Stimulated activated CD8-positive, alpha-beta memory T cell treated with anti-CD3 and anti-CD28 coated beads, Interleukin-15, amount 100 ng/mL, for 4 hours (primary cell): ENCODE measurements at places on chromosomes 6 and 20.
A peak's percentile ranks its signal among the peaks of the same experiment; 100 is the strongest.

- DNase-seq, result no peak
These were observed 35.3 kb downstream of the DLGAP4 start for GRCh38 chr20:36341331-36342020.

- no peak for DNase-seq
These were observed 209.3 kb upstream of the SOX4 start for GRCh38 chr6:21384216-21384615.

- DNase-seq, result no peak
These were observed 36.8 kb downstream of the STK35 start for GRCh38 chr20:2138396-2138795.

GRCh38 chr6:142810952-142811514 lies 133.9 kb downstream of the HIVEP2 start:
- DNase-seq, result no peak

- DNase-seq, result no peak
These were observed 81.1 kb downstream of the PRSS35 start for GRCh38 chr6:83593395-83593785.

DNA sequence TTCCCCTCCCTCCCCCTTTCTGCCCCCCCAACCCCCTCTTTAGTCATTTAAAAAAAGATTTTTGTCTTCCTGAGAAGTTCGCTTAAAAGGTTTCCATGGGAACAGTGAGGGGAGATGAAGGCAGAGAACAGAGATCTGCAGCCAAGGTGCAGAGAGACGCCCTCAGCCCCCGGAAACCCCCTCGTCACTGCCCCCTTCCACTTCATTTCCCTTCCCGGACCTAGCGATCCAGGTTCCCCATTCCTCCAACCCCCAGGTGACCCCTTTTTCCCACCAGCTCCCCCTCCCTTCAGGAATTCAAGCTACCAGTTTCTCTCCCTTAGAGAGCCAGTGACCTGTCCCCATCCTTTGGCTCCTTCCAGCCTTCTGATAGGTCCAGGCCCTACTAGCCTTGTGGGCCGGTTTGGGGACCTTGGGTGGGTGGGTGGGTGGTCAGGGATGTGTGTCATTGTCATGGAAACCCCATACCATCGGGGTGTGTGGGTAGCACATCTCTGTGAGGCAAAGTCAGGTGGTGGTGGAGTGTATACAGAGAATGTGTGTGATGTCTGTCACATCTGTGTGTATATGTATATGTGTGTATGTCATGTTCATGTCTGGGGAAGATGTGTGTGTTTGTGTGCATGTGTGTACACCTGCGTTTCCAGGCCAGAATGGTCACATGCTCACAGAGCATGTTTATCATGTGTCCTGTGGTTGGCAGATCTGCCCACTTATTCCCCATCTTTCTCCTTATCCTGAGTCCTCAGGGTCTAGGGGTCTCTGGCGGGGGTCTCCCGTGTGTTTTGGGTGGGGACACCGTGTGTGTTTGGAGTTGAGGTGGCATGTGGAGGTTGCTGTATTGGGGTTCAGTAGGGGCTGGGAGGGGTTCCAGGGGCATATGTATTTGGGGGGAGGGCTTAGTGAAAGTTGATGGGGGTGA lies 7.0 kb downstream of the SYNGAP1 start:
- no peak for DNase-seq

DNA sequence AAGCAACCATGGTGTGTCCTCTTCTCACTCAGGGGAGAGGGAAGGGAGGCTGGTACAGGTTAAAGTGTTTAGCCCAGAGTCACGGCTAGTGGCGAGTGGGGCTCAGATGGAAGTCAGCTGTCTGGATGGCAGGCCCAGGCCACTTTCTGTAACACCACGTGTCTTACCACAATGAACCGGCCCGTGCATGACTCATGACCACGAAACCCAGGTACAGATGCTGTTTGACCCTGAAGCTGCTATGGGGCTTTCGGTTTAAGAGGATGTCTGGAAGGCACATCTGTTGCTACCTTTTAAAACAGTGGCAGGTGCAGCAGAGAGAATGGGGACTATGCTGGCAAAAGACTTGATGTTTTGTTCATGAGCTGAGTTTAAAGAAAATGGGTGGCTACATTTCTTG lies 36.5 kb upstream of the MPC1 start:
- peak; percentile 51 for DNase-seq

- DNase-seq, result no peak
These were observed 92.2 kb downstream of the CDH22 start for GRCh38 chr20:46215913-46216707.

DNA sequence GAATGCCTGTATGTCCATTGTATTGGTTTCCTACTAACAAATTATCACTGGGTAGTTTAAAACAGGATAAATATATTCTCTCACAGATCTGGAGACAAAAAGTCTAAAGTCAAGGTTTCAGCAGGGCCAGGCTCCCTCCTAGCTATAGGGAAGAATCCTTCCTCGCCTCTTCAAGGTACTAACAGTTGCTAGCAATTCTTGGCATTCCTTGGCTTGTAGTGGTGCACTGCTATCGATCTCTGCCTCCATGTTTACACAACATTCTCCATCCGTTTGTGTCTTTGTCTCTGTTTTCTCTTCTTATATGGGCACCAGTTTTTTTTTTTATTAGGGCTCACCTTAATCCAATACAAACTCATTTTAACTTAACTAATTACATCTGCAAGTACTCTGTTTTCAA lies 48.9 kb downstream of the OR2B6 start:
- DNase-seq, result no peak

DNA sequence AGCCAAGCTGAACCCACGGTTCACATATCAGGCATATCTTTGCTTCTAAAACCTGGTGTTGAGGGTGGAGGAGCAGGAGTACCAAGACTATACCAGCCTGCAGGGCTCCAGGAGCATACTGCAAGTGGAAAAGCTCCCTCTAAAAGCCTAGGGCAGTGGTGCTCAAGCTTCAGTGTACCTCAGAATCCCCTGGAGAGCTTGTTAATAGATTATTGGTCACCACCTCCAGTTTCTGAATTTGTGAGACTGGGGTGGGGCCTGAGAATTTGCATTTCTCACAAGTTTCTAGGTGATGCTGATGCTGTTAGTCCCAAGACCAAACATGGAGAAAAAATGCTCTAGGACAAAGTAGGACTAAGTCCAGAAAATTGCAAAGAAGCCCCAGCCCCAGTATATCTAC lies 65.4 kb downstream of the FILIP1 start:
- DNase-seq, result no peak

DNA sequence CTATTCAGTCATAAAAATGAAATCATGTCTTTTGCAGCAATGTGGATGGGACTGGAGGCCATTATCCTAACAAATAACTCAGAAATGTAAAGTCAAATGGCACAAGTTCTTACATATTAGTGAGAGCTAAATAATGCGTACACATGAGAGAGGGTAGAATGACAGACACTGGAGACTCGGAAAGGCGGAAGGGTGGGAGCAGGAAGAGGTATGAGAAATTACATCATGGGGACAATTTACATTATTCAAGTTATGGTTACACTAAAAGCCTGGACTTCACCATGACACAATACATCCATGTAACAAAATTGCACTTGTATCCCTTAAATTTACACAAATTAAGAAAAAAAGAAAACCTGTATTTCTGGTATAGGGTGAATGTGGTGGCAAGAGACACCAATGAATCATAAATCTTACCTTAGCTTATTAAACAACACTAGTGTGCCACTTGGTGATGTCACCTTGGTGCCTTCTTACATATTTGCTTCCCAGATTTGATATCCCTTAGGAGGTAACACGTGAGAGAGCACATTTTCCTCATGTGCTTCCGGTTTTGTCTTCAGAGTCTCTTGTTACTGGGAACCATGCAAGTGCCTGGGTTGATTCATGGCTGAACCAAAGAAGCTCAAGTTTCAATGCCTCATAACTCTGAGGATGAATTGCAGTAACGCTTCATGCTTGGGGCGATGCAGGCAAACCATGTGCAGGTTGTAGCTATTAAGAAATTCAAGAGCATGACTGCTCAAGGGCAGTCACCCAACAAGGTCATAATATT lies 84.6 kb downstream of the DCDC2 start:
- DNase-seq, result no peak

- DNase-seq, result no peak
These were observed 594 bp downstream of the ARFGEF3 start for GRCh38 chr6:138162111-138162954.

GRCh38 chr6:44072959-44073611 lies 54.2 kb downstream of the MRPL14 start:
- DNase-seq, result peak; percentile 37

DNA sequence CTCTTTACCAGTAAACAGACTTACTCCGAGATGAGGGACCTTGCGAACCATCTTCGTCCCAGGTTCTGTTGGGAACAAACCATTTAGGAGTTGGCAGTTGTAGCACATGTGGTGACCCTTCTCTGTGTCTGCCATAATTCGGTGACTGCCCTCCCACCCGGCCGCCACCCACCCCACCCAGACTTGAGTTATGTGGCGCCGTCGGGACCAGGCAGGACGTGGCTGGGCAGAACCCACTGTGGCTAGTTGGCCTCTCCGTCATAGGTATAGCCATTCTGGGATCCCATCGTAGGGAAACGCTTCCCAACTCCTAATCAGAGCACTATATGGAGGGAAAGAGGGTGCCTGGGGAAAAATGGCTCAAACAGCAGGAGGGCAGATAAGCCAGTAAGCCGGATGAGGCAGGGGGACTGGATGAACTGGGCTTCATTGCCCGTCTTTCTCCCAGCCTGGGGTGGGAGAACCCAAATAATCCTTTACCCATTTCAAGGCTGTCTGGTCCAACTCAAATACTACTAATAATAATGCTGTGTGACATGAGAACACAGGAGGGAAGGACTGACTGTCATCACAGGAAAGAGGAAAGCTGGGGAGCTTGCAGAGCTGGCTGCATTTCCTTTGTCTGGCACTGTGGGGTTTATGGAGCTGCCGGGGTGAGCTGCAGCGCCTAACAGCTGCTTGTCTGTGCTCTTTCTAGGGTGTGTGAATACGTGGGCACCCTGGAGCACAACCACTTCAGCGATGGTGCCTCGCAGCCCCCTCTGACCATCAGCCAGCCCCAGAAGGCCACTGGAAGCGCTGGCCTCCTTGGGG lies 73.0 kb upstream of the PBOV1 start:
- no peak for DNase-seq

DNA sequence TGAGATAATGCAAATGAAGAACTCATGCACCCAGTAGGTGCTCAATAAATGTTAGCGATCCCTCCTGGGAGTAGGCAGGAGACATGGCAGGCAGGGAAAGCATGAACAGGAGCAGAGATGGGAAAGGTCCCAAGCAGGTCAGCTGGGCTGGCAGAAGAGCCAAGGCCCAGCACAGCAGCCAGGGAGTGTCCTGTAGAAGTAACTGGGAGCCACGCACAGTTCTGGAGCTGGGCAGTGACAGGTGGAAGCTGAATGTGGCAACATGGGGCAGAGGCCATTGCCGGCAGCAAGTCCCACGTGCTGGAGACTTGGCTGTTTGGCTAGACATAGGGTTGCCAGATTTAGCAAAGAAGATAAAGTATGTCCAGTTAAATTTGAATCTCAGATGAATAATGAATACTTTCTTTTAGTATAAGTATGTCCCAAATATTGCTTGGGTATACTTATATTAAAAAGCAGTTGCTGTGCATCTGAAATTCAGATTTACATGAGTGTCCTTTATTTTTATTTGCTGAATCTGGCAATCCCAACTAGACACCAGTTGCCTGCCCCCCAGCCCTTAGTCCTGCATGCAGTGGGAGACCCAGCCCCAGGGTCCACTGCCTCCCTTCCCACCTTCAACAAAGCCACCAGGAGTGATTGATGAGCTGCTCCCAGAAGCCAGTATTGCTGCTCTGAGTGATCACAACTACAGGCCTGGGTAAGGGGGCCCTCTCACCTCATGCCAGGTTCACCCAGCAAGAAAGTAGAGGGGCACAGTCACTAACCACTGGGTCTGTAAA lies 3.7 kb upstream of the LPIN3 start:
- no peak for DNase-seq

DNA sequence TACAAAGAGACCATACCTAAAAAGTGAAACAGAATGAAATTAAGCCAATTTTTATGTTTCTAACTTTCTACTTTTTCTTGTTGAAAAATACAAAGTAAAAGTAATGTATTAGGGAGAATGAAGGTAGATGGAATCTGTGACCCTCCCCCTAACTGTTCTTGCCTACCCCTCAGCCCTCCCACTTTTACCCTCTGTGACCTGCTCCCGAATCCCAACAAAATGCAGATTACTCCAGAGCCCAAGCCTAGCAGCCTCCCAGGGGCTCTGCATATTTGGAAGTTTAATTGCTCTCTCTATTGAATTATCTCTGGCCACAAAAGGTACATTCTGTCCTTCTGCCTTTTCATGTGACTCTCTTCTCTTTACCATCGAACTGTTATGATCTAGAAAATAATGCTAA lies 201.5 kb downstream of the PKHD1 start:
- DNase-seq, result no peak

- DNase-seq, result no peak
These were observed 36.2 kb upstream of the CCDC167 start for GRCh38 chr6:37535759-37536490.

DNA sequence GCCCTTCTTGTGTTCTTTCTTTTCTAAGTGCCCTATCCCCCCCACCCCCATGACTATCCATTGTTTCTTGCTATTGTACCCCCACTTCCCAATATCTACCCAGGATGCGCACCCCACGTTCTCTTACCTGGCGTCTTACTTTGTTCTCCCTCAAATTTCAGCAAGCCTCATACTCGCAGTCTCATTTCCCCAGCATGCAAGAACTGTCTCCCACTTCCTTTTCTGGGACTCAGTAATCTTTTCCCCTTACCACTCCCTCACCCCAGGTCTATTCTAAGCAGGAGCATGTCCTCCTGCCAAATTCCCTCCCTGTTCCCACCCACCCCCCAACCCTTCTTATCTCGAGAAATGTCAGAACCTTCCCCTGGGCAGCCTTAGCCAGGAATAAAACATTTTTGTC lies 1.7 kb upstream of the EHMT2 start:
- no peak for DNase-seq

- no peak for DNase-seq
These were observed 5.5 kb upstream of the TMEM170B start for GRCh38 chr6:11532097-11532496.

GRCh38 chr6:32176476-32177182 lies 745 bp upstream of the AGPAT1 start:
- no peak for DNase-seq

GRCh38 chr6:153484056-153484455 lies 353.0 kb upstream of the RGS17 start:
- DNase-seq, result no peak

GRCh38 chr6:52215787-52216186 lies 28.5 kb downstream of the IL17F start:
- DNase-seq, result no peak

GRCh38 chr6:157469378-157469777 lies 88.4 kb downstream of the ZDHHC14 start:
- no peak for DNase-seq

DNA sequence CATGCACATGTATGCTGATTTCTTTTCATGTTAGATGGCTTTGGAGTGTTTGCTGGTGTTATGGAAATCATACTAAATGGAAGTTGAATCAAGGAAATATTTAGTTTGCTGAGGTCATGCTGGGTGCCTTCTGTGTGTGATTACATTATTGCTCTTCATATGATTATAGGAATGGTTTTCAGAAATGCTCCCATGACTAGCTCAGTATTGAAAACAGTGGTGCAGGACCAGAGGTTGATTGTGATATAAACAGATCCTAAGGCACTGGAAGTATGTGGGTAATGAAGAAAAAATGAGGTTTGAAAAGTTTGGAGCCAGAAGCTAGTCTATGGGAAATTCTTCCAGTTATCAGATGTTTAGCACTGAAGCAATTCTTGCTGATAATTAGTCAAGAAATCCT lies 693.1 kb downstream of the UTRN start:
- DNase-seq, result no peak
